Omental fat pad (tissue), 4 donors: ENCODE measurements at places on chromosomes 6 and 20.

GRCh38 chr6:53111865-53112264 lies 36.8 kb downstream of the GCM1 start:
- DNase-seq, result no peak

DNA sequence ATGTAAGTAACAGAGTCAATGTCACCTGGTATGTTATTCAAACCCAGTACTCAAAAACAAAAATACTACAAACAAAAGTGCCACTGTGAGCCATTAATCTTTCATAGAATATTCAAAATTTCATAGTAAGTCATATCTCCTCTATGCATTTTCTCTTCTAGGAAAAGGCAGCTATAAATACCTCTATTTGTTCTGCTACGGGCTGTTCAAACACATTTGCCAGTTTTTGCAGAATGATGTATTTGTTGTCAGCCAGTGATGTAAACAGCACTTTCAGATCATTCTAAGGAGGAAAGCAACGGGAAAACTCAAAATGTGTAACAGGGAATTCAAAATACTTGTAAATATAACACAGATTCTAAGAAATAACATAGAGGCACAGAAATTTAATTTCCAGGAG lies 388.2 kb downstream of the SYNE1 start:
- no peak for DNase-seq

GRCh38 chr20:38057351-38057972 lies 23.9 kb downstream of the RPRD1B start:
- DNase-seq, result peak; percentile 99

DNA sequence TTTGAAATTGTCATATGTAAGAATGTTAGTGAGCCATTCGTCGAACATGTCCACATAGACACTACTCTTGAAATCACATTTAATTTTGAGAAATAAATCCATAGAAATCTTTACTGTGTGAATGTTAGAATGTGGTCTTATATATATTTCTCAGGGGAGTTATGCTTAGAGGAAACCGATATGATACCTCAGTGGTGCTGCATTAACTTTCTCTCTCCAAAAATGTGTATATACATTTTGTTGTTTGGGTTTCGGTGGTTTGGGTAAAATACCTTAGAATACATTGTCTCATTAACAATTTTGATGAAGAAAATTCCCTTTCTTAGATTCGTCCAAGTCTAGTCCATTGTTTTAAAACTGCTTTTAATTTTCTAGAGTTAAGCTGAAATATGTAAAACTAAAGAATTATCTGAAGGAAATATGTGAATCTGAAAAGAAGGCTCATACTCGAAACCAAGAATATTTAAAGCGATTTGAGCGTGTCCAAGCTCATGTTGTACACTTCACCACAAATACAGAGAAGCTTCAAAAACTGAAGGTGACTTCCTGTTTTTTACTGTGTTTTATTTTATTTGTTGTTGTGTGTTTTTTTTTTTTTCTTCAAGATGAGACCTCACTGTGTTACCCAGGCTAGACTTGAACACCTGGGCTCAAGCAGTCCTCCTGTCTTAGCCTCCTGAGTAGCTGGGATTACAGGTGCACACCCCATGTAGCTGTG lies 10.3 kb downstream of the KIZ start:
- DNase-seq, result no peak

GRCh38 chr20:44388466-44389023 lies 33.0 kb downstream of the HNF4A start:
- DNase-seq, result no peak

DNA sequence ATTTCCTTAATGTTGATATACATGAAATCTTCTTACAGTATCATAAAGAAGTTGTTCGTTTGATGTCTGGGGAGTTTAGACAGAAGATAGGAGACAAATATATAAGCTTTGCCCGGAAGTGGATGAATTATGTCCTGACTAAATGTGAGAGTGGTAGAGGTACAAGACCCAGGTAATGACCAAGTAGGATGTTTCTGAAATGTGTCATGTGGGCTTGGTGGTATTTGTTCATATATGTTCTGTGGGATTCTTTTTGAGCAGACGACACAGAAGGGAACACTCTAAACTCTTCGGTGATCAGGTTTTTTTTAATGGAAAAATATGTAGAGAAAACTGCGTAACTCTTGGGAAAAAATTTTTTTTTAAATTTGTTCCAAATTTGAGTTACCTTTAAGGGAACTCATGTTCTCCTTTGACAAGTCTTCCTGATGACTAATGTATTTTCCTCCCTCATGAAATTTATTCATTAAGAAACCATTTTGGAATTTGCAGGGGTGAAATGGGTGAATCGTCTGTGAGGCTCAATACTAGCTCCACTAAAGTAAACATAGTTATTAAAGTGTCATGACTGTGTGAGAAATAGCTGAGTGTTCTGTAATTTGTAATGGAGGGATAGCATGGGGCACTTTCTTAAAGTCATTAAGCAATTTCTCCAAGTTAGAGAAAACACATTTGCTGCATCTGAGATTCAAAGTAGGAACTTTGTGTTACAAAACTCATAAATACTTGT lies 100.6 kb downstream of the MAP3K4 start:
- no peak for DNase-seq

GRCh38 chr6:87482366-87482765 lies 9.6 kb downstream of the SLC35A1 start:
- no peak for DNase-seq

DNA sequence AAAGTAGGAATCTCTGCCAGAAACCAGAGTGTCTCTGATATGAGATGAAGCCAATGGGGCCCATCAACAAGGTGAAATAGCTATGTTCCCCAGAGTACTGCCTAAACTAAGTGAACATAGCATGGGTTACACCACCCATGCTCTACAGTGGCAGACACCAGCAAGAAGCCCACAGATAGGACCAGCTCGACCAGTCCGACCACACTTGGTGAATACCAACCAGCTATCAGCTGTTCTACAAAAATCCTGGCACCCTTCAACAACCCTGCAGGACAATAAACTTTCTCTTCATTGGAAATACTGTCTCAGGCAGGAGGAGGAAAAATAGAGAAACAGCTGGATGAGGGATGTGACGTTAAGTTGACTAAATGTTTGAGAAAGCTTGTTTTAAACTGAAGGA lies 311.4 kb downstream of the EPM2A start:
- DNase-seq, result no peak

GRCh38 chr20:8647961-8648441 lies 420.9 kb upstream of the PLCB4 start:
- DNase-seq, result no peak

DNA sequence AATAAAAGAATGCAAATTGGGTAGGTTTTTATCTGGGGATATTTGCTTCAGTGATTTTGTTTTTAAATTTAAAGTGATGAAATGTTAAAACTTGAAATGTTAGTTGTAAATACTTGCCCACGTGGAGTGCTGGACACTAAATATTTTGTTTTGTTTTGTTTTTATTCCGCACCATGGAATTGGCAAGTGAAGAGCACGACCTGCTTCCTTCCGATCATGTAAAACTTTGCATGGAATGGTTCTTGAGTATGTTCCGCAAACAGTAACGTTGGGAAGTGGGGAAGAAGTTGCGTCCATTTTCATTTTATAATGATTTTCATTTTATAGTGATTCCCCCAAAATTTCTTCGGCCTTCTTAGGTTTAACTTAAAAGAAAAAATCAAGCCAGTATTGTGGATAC lies 765 bp downstream of the IRAK1BP1 start:
- no peak for DNase-seq

GRCh38 chr6:161736781-161737292 lies 463.0 kb upstream of the AGPAT4 start:
- DNase-seq, result no peak

DNA sequence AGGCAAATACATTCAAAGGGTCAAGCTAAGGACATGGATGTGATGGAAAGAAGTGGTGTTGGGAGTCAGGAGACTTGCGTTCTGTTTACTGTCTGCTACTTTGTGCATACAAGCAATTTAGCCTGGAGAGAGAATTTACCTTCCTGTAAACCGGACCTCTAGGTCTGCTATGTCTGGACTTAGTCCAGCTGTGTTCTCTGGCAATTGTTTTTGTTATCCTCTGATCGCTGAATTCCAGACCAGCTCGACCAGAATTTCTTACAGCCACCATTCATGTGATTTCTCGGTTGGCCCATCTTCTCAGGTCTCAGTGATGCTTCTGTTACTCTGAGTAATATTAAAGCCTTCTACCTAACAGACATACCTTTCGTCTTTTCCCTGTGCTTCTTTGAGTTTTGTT lies 75.2 kb downstream of the LRRC1 start:
- no peak for DNase-seq

GRCh38 chr6:20600831-20601230 lies 66.6 kb downstream of the CDKAL1 start:
- DNase-seq, result no peak

GRCh38 chr6:1911474-1911873 lies 301.8 kb downstream of the FOXC1 start:
- DNase-seq, result no peak

- no peak for DNase-seq
Measured at GRCh38 chr20:41200446-41201202, 63.3 kb downstream of the PLCG1 start.

- DNase-seq, result no peak
Measured at GRCh38 chr6:125987026-125987617, 782 bp downstream of the TRMT11 start.

GRCh38 chr6:16670617-16671051 lies 90.6 kb downstream of the ATXN1 start:
- DNase-seq, result no peak

DNA sequence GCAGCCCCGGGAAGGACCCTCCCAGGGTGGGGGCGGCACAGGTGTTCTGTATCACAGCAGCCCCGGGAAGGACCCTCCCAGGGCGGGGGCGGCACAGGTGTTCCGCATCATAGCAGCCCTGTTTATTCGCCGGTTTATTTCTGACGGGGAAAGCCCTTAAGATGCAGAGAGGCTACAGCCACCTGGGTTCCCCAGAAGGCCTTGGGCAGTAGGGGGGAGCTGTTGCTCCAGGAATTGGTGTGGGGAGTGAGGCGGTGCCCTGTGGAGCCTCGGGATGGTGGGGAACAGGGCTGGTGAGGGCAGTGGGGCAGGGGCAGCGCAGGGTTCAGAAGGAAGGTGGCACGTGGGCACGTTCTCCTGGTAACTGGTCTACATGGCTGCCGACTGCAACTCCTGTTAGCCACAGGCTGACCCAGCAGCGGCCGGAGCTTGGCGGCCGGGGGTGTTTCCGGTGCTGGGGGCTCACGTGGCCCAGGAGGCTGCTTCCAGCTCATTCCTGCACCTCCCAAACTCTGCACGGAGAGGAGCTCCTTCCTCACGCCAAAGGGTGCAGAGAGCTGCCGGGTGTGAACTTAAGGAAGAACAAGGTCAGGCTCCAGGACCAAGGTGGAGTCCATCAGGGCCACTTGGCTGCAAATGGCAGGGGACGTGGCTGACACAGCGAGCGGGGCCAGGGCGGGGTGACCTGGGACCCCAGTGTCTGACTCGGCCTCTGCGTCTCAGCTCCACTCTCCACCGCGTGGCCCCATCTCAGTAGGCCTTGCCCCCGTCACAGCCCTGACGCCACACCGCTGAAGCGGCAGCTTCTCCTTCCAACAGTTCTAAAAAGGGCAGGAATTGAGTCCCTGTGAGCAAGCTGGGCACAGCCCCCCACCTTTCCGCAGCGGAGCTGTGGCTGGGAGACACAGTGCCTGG lies 13.2 kb downstream of the SLCO4A1 start:
- no peak for DNase-seq

DNA sequence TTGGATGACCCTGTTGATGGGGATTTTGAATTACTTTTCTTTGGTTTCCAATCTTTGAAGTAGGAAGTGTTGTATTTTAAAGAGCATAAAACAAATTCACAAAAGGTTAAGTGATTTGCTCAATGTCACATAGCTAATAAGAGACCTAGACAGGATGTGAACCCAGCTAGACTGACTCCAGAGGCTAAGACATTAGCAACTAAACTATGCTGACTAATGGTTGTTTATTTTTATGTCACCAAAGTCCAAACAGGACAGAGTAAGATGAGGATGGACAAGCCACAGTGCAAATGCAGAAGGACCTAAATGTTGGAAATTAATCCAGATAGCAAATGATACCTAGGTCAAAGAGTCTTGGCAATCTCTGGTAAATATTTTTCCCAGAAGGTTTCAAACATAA lies 38.0 kb downstream of the OGFRL1 start:
- no peak for DNase-seq

GRCh38 chr6:108403236-108403635 lies 108.4 kb downstream of the AFG1L start:
- DNase-seq, result no peak

DNA sequence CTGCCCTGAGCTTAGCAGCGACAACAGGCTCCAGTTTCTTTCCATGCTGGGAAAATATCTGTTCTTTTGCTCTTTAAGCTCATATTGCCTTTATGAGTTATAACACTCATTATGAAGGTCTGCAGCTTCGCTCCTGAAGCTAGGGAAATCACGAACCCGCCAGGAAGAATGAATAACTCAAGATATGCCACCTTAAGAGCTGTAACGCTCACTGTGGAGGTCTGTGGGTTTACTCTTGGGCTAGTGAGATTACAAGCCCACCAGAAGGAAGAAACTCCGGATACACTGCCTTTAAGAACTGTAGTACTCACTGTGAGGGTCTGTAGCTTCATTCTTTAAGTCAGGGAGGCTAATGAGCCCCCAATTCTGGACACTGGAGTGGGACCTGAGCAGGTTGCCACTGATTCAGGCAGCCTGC lies 3.0 kb upstream of the SSR1 start:
- DNase-seq, result no peak

DNA sequence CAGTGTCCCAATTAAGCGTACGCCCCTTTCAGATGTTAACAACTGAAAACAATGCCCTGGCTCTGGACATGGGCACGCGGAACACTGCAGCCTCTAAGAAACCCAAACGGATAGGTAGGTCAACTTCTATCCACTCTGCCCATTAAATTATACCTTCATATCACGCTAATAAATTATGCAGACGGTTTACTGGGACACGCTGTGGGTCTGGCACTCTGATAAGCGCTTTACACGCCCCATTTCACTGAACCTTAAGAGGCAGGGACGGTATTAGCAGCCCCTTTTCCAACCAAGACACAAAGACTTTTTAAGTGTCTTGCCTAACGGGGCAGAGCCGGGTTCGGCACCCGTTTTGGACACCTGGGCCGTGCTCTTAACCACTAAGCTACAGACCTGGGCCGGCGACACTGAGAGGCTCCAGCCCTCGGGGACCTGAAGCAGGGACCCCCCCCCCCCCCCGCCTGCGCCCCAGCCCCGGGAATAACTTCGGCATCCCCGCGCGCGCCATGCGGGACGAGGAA lies 744 bp downstream of the STAU1 start:
- DNase-seq, result no peak

- no peak for DNase-seq
Measured at GRCh38 chr6:29789176-29789575, 38.4 kb upstream of the HLA-G start.

- no peak for DNase-seq
Measured at GRCh38 chr20:37152284-37152683, 26.8 kb upstream of the RPN2 start.
